ENCODE measurements at places on chromosomes 7 and 10.

DNA sequence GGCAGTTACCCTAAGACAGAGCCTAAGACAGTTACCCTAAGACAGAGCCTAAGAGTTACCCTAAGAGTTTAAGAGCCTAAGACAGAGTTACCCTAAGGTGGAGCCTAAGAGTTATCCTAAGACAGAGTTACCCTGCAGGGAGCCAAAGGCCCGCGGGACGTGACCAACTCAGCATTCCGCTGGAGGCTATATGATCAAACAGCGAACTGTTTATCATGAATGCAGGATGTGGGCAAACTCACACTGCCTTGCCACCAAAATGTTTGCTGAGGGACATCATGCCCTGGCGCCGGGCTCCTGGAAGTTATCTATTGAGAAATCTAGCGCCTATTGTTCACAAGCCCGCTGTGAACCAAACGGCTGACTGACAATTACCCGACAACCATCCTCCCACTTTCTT is 49.9 kb downstream of the BLVRA start:
- DNase-seq: no peak

GRCh38 chr7:151696721-151697514 is 177.2 kb upstream of the RHEB start:
- DNase-seq: no peak

DNA sequence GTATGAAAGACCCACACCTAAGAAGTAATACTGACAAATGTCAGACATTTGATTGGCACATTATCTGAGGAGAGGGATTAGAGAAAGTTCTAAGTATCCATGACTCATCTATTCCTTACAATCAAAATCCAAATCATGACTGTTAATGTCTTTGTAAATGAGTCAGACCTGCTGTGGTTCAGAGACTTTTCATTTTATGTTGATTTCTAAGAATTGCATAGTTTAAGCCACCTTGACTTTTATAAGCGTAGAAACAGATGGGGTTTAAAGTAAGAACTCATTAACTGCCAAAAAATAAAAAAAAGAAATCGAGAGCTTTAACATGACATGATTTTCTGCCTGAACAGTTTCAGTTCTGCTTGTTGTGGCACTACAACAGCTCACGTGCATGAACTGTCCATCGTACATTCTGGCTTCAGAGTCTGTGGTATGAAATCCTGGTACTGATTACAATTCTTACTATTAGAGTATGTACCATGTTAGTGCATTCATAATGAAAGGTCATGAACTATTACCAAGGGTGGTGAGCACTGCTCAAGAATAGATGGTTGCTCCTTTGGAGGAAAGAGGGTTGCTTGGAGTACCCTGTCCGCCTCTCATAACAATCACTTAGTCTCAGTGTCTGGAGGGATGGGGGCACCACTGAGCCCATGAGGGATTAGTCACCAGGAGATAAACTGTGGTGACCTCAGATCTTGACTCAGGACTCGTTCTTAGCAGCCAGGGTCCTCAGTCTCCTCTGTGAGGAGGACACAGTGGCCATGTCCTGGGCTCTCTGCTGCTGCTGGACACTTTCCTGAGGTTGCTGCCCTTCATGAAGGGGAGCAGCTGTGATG is 42.2 kb downstream of the ACSM6 start:
- DNase-seq: peak; percentile 40

GRCh38 chr10:59358576-59358975 is 3.8 kb downstream of the FAM13C start:
- DNase-seq: no peak

- DNase-seq: no peak
Measured at GRCh38 chr10:14556285-14556956, 218.3 kb downstream of the FAM107B start.

- no peak for DNase-seq
Measured at GRCh38 chr7:146116521-146117222, at the start of gene CNTNAP2. TSS of gene CNTNAP2 (plus strand) at chr7:146116801. CDS start at chr7:146116877, 76 bp downstream.

DNA sequence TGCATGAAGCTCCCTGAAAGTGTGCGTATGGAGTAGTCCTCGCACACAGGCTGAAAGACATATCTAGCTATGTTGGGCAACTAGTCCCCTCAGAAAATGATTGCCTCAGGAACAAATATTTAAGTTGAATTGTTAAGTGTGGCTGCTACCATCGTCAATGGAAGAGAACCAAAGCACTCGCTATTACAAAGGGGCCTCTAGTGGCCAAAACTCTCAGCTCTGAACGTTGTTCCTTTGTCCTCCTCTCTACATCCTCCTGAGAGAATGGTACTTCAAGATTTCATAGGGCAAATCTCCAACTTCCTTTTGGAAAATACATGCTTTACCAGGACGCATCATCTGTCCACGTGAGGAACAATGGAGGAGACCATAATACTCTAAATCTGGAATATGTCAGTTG is 209.9 kb downstream of the NRG3 start:
- no peak for DNase-seq

- DNase-seq: peak; percentile 44
Measured at GRCh38 chr7:123871998-123872867, 27.3 kb downstream of the HYAL4 start.

GRCh38 chr10:32318476-32318896 is 28.5 kb downstream of the EPC1 start:
- peak; percentile 45 for DNase-seq

DNA sequence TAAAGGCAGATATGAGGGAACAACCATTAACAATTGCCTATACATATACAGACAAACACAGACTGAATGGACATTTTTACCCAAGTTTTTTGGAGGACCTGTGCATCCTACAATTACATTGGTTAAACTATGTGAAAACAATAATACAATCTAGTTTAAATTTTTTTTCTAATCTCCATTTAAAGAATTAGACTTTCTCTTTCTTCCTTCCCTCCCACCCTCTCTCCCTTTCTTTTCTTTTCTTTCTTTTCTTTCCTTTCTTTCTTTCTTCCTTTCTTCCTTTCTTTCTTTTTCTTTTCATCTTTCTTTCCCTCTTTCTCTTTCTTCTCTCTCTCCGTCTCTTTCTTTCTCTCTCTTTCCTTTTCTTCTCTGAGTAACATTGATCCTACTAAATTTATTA is 183.7 kb downstream of the HDAC9 start:
- DNase-seq: no peak

GRCh38 chr7:127682140-127682539 is 30.1 kb downstream of the SND1 start:
- DNase-seq: no peak

GRCh38 chr7:69698109-69698825 is 100.0 kb downstream of the AUTS2 start:
- no peak for DNase-seq

- DNase-seq: no peak
Measured at GRCh38 chr10:117503244-117504205, 39.0 kb upstream of the EMX2 start.

- DNase-seq: no peak
Measured at GRCh38 chr10:83607959-83608745, 531.2 kb upstream of the GHITM start.

GRCh38 chr7:28792858-28793257 is 165.3 kb downstream of the TRIL start:
- DNase-seq: no peak

DNA sequence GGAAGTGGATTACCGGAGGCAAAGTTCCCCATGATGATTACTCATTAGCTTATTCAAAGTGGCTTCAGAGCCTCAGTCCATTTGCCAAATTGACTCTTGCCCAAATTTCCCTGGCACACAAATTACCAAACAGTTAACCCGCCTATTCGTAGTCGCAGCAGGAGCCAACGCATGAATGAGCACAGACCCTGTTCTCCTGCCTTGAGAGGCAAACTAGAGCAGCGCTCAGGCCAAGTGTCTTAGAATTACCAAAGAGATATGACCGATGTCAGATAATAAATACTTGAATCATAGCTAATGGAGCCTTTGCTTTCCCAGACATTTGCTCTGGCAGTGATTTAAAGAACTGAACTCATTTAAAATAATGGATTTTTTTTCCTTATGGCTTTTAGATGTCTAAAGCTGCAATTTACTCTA is 64.9 kb downstream of the CTTNBP2 start:
- DNase-seq: no peak

DNA sequence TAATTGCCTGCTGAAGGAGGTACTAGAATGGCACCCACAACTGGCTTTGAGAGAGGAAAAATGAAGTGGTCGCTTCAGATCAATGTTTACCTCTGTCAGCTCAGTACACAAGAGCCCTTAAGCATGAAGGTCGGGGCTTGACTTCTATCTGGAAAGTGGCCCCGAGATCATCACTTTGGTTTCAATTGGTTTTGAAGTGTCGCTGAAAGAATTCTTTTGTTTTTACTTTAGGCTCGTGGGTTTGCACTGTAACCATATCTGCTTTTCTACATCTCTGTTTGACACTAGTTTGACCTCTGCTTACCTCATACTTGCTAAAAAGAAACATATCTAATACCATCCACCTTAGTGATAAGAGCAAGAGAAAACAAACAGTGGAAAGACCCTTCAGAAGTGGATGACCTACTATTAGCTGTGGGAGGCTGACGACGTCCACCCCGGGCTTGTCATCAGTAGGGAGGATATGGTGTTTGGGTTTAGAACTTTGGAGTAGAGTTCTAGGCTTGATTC is 361.8 kb downstream of the GATA3 start:
- no peak for DNase-seq

DNA sequence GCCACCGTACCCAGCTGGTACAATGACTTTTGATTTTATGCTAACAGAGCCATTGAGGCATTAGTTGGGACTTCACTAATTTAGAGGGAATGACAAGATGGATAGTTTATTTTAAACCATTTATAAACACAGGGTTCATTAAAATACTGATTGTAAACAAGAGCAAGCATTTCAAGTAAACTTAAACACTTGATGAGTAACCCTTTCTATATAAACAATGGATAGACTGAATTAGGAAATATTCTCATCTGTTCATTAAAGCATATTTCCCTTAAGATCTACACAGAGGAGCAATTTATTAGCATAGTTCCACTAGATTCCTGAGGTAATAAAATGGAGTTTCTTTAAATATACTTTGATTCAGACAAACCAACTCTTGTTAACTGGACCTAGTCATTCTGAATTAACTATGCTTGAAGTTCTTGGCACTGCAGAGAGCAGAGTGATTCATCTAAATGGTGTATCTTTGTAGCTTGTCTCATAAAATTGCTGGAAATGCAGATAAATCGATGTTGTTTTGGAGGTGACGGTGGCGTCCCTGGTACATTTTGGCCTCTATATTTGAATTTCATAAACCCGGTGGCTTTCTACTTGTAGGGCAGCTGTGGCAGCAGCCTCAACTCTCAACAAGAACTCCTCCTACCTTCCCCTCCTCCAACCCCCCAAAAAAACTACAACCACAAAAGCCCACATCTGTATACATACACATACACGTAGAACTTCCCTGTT is 15.4 kb upstream of the VDAC2 start:
- no peak for DNase-seq

- peak; percentile 83 for DNase-seq
Measured at GRCh38 chr7:142854372-142855113, at the start of gene EPHB6. TSS of gene EPHB6 (plus strand) at chr7:142855076. CDS start at chr7:142863228, 8,152 bp downstream.

DNA sequence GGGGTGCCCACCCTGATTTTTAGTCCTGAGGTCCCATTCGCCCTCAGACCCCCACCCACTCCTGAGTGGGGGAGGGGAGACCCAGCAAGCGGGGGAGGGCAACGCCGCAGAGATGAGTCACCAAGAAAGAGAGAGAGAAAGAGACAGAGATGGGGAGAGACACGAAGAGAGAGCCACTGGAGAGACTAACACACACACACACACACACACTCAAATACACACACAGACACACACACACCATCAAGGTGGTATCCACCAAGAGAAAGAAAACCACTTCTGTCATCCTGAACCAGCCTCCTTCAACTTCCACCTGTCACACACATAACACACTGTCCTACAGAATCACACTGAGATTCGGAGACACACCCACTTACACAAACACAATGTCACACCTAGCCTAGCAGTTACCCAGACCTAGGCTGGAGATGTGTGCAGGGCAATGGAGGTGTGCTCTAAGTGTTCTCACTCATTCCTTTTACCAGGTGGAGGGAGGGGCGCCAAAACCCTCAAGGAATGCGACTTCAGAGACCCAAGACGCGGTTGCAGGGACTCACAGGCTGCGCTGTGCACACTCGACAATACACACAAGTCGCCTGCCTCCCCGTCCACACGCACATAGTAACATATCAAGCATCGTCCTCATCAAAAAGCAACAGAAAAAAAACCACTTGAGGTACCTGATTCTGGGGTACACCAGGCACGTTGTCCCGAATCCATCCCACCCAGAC is 3.9 kb upstream of the VGF start:
- DNase-seq: no peak

- no peak for DNase-seq
Measured at GRCh38 chr7:55570218-55570873, 2.0 kb downstream of the VOPP1 start.

DNA sequence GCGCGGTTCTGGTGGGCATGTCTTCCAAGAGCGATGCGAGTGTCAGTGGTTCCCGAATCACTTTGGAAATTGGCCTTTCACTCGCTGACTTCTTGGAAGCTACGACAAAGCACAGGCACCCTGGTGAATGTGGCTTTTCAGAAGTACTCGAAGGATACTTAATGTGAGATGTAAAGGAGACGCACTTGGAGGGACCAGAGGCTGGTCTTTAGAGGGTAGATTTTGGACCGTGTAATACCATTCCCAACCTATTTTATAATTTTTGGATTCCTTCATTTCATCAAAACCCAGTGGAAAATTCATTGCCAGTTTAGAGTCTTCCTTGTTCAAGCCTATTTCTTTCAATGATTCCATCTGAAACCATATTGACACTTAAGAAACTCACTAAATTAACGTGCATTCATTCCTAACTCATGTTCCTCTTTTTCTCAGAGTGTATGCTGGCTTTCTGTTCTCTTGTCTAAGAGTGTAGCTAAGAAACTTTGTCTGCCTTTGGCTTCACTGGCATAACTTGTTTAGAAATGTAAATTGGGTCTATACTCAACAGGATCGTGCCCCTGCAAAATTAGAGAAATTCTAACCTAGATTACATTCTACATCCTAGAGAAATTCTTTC is 645 bp upstream of the COPG2 start:
- no peak for DNase-seq

GRCh38 chr10:91286572-91286971 is 66.1 kb downstream of the PCGF5 start:
- DNase-seq: no peak

GRCh38 chr7:88759230-88760135 is at the start of gene ZNF804B:
TSS of gene ZNF804B (plus strand) at chr7:88759700. CDS start at chr7:88759977, 277 bp downstream.
- DNase-seq: peak; percentile 8

GRCh38 chr7:82527851-82528250 is 84.3 kb upstream of the CACNA2D1 start:
- DNase-seq: no peak

DNA sequence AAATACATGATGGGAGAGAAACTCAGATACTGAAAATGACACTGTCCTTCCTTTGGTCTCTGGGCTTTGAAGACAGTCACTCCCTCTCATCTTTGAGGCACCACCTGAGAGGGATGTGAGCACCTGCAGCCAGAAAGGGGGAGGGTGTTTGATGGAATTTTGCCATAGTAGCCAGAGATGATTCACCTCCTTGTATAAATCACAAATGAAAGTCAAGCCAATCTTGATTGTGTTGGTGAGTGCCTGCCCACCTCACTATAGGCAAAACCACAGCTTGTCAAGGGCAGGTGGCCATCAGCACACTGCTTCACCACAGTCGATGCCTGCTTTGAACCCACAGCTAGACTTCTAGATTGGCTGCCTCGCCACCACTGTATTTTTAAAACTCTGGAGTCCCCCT is 48.2 kb downstream of the PON1 start:
- no peak for DNase-seq

- no peak for DNase-seq
Measured at GRCh38 chr10:88120599-88121333, 257.3 kb downstream of the PTEN start.

GRCh38 chr7:76076995-76077394 is 29.1 kb downstream of the MDH2 start:
- no peak for DNase-seq

- no peak for DNase-seq
Measured at GRCh38 chr7:107972075-107972482, 30.9 kb downstream of the LAMB1 start.

GRCh38 chr10:87923233-87923632 is 59.8 kb downstream of the PTEN start:
- no peak for DNase-seq
